ENCODE measurements at places on chromosomes 2 and 18.

DNA sequence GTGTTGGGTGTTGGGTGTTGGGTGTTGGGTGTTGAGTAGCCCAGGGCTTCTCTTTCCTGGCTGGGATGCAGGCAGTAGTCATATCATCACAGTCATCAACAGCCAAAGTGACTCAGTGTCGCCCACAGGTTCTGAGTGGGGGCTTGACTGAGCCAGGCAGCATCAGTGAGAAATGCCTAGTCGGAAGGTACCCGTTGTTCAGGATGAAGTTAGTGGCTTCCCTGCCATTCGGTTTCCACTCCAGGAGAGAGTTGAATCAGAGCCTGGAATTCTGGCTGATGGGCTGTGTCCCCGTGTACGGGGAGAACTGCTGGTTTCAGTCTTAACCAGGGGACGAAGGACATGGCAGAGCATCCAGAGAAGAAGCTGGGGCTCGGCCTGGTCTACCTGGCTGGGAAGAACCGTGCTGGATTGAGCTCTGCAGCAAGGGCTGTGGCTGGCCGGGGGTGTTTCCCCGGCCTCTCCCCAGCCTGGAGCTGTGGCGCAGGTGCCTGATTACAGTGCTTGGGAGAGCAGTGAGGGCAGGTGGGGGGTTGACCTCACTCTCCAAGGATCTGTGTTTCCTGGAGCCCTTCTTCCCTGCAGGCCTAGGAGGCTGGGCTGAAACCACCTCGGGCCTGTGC, 49.4 kb downstream of the AGAP1 start:
- DNase-seq = no peak

DNA sequence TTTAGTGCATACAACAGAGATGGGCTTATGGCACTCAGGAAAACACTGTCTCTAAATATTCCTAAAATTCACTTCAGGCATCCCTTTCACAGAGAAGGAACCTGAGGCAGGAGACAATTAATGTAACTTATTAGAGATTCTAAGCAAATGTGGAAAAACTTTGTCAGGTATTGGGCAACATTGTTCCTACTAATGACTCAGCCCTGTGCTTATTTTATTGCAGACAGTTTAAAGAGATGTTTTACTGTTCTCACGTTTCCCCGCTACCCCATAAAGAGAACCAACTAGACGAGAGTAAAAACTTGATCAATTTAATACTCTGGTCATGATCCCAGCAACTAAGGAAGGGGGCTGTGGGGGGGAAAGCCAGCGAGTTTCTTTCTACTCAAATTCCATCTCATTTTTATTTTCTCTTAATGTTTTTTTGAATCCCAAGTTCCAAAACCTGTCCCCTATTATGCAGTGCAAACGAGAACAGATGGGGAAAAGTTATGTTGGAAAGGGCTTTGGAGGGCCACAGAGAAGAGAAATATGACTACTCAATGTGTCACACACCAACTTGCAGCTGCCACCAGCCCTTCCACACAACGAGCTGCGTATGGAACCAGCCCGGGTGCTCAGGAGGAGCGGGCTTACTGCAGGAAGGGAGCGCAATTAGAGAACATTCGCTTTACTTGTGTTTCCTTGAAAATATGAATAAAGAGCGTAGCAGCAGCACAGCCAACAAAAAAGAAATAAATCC, 18.7 kb upstream of the ACVR1 start:
- no peak for DNase-seq

DNA sequence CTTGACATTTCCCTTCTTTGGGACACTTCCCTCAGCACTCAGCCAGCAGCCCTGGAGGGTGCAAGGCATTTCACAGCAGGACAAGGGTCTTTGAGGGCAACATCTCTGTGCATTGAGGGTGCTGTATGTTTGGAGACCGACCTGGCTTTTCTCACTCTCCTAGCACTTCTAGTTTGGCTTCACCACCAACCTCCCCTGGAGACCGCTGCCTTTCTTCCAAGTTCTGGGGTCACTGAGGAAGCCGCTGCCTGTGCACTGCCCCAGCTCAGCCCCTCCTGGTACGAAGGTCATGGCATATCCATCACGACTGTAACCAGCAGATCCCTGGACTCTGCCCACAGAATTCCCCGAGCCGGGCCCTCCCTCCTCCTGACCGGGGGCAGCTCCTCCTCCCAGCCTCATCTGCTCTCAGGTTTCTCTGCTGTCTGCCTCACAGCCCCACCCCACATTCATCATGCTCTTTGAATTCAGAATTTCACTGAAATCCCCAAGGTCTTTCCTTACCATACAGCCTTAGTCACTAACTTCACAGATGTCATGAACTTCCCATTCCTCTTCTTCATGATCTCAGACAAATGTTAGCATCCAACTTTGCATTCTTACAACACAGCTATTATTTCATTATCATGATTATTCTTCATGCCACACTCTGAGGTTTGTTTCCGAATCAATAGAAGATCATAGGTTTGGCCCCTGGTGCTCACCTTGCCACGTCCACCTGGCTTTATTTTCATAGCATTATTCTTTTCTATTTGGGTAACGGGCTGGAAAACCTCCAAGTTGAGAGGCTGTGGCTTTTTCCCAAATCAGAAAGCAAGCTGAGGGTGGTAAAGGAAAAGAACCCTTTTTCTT, 113.0 kb upstream of the COPS8 start:
- DNase-seq = no peak

- no peak for DNase-seq
Measured at GRCh38 chr18:31056296-31056695, 13.8 kb upstream of the DSC3 start.

DNA sequence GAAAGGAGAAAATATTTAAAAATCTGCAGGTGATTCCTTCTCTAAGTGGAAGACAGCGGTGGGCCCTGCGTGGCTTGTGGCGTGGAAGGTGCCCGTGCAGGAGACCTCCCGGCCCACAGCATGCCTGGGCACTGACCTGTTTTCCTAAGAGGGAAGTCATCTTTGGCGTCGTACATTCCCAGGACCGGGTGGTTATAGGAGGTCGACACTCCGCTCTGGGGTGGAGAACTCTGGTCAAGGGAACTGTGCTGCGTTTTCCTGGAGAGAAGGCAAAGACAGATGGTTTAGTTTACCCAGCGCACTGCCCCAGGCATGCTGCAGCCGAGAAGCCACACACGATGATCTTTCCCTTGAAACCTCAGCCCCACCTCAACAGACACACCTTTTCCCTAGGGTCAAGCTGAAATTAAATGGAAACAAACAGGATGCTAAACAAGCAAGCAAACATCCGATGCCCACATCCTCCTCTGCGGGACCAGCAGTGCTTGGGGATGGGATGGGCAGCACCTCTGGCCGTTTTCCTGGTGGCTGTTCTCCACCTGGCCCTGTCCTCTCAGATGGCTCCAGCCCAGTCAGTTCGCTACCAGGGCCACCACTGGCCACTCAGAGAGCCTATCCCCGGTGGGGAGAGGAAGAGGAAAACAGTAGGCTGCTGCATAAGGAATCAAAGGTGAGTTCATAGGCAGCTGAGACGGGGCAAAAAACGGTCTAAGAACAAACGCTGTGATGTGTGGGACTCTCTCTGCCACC, 244.1 kb downstream of the HDAC4 start:
- no peak for DNase-seq

GRCh38 chr2:101501443-101501842, 26.5 kb upstream of the RFX8 start:
- no peak for DNase-seq

GRCh38 chr2:198517976-198518375, 713.6 kb downstream of the PLCL1 start:
- no peak for DNase-seq

- no peak for DNase-seq
Measured at GRCh38 chr2:15624903-15625302, 33.2 kb downstream of the DDX1 start.

Measured in stimulated activated CD8-positive, alpha-beta memory T cell treated with anti-CD3 and anti-CD28 coated beads, Interleukin-7, amount 100 ng/mL, for 48 hours (primary cell).